ENCODE measurements at places on chromosomes 3 and 15. TPM values are rescaled to one million over a fixed set of nuclear protein-coding genes. Genes with fewer than 3 reads are reported as not detected.

DNA sequence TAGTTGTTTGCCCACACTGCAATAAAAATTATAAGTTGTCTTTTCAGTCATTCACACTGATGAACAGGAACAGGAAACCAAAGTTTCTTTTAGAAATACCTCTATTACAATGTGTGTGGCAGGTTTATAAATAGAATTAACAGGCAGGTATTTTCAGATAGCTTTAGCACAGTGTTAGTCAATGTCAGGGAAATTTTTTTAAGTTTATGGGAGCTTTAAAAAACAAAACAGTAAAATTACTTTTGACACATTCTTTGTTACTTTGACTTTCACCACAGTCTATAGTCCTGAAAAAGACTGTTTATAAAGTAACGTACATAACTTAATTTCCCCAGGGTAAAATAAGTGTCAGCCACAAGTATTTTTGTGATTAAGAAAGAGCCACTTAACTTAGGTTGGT, 38.1 kb downstream of the SERPINI1 start:
- no peak for DNase-seq

- no peak for DNase-seq
Measured at GRCh38 chr3:98897701-98898100, 3.8 kb downstream of the DCBLD2 start.

DNA sequence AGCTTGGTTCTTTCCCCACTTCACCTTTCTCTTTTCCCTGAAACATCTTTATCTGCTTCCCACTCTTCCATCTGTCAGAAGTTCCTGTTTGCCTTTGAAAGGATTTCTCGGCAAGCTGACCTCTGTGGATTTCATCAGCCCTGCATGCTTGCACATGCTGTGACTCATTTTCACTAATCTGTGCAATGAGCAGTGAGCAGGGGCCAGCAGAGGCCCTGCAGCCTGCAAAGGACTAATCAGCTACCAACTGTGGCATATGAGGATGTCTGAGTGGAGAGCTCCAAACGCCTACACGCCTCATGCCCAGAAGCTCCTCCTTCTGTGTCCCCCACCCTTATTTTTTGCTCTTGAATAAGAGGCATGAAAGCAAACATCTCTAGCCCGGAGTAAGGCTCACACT, 333.0 kb upstream of the SEMA6D start:
- DNase-seq: no peak

- DNase-seq: no peak
Measured at GRCh38 chr3:59093521-59093920, 43.7 kb upstream of the CFAP20DC start.

- no peak for DNase-seq
Measured at GRCh38 chr15:32909431-32909830, 191.6 kb downstream of the GREM1 start.

DNA sequence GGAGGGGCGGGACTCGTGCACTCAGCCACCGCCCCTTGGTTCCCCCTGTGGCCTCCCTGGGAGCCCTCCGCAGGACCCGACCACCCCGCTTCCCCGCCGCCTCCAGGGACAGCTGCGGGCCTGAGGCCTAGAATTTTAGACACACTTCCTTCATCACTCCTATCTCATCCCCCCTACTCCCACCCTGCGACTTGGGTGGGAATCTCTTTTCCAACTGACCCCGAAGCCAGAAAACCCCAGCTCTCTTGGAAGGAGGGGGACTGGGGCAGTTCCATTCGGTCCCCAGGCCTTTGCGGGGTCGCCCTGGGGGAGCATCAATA, 289 bp upstream of the TFDP2 start:
- DNase-seq: no peak

DNA sequence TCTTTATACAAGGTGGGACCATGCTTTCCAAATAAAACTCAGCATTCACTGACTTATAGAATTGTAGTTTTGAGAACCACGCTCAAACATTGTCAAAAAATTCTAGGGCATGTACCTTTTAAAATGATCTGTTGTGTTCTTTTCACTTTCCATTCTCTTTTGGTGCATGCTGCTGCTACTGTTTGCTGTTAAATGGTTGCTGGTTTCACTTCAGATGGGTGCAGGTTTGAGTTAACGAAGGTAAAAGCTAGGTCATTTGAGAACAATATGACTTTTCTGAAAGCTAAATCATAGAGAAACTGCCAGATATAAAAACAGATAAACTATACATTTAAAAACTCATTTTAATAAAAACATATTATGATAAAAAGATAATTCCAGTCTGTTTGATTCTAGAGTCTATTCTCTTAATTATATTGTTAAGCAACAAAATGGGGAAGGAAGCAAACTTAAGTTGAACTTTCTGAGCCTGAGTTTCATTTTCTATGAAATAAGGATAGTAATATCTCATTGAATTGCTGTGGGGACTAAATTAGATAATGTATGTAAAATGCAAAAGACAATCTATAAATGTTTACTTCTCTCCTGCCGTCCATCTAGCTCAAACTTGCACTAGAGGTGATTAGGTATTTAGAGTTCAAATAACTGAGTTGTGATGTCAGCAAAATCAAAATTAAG, 82.4 kb downstream of the OXSM start:
- DNase-seq: no peak

- no peak for DNase-seq
Measured at GRCh38 chr3:19427422-19428149, 279.3 kb downstream of the KCNH8 start.

DNA sequence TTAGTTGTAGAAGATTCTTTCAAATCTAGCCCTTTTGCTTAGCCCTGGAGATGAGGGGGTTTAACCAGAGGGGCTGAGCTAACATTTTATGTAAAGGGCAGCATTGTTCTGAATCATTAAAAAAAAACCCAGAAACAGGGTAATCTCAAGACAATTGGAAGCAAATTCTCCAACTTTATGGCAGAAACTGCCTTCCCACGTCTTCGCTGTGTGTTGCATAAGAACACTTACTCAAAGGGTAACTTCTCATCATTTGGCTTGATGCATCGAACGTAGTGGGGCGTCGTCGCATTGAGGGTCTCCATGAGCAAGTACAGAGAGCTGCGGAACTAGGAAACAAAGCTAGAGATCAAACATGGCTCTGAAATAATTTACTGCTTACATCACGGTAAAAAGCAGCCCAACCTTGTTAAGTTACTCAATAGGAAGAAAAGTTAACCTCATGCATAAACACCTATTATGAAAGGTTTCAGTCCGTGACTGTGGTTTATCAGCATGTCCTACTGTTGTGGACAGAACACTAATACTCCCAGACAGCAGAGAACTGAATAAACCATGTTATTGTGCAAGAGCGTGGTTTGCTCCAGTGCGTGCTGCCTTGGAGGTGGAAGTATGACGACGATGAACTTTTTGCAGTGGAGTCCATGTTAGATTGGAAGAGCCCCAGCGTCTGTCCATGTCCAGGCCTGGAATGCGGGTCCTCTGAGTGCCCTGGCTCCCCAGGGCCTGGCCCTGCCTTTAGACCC, 48.7 kb downstream of the MYO5C start:
- no peak for DNase-seq

DNA sequence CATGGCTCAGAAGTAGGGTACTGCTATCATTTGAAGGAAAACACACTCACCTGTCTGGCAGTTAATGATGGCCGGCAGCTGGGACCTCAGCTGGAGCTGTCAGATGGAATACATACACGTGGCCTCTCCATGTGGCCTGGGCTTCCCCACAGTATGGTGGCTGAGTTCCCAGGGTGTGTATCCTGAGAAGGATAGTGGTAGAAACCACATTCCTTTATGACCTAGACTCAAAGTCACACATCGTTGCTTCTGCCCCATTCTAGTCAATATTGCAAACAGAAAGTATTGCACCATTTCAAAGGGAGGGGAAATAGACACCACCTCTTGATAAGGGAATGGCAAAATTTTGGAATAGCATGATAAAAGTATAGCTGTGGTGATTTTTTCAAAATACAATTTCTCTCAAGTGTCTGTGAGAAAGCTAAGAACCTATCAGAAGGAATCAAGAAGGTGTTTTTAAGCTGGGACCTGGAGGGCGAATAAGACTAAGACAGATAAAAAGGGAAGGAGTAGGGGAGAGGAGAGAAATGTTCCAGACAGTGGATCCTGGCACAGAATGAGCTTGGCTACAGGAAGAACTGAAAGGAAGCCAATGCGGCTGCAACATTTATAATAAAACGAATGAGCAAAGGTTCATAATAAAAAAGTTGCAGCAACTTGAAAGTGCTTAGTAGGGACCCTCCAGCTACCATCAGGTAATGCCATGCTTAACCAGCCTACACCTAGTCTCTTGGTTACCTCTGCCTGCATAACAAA, 40.1 kb upstream of the GALNT15 start:
- DNase-seq: no peak

GOLGA6D gene
- total RNA-seq: 0.05 TPM

GABRR3 gene
- not detected for total RNA-seq

DNA sequence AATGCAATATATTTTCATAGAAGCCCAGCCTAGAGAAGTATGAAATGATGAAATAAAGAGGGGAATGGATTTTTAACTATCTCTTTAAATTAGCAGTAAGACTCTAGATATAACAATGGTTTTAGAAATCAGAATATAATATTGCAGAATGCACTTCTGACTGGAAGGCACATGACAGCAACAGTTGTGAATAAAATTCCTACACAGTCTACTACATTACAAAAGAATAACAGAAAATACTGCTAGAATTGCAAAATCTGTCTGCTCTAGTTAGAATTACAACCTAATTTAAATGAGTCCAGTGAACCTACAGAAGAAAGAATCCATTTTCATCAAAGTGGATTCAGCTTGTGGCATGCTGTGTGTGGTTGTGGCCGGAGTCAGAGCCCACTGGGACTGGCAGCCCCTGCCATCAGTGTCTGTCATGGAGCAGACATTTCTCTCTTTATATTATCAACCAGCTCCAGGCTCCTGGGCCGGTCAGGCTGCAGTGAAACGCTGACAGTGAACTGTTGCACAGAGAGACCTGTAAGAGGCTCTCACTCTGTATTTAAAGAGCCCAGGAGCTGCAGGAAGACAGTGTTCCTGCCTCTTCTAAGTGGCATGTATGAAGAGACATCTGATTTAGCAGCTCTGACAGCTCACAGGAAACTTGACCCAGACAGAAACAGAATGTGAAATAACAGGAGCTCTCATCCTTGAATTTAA, 1523.8 kb upstream of the CADM2 start:
- DNase-seq: no peak

GRCh38 chr3:130906374-130906995, 12.6 kb downstream of the ATP2C1 start:
- DNase-seq: no peak

DNA sequence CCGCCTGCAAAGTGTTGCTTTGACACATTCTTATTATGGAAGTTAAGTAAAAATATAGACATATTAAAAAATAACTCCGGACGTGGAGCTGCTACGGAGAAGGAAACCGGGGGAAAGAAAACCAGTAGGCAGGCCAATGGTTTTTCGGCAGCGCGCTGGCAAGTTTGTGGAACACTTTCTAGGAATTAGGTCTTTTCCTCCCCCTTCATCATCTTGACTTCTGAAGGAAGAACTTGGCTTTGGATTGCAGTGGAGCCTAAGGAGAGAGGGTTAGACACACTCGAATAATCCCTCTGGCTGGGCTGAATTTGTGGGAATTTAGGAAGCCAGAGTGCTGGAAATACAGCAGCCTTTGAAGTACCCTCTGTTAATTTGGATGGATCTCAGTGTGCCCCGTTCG, 317 bp downstream of the ROBO2 start:
- no peak for DNase-seq

- DNase-seq: no peak
Measured at GRCh38 chr3:178558637-178559036, 22.4 kb downstream of the KCNMB2 start.

- DNase-seq: no peak
Measured at GRCh38 chr15:77126529-77127326, 55.8 kb upstream of the TSPAN3 start.

SATB1 gene
- 14.2 TPM for total RNA-seq

Measured in liver (tissue), 10 donors.